ENCODE measurements at places on chromosomes 5 and 9.

DNA sequence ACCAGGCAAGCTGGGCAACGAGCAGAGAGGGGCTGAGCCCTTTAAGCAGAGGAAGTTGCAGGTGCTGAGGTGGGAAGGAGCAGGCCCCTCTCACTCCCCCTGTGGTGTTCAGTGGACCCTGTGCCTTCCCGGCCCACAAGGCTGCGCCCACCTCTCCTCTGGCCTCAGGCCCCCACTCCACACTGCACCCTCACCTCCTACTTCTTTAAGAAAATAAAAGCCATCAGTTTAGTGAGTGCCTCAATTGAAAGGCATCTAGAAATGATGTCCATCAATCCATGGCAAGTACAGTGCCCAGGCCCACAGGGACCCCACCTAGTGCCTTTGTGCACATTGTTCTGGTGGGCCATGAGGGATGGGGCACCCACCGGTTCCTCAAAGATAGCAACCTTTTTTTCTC, 158.0 kb downstream of the PAX5 start:
- DNase-seq: no peak

- DNase-seq: peak; percentile 16
Measured at GRCh38 chr5:174320051-174320450, 274.5 kb downstream of the NSG2 start.

- DNase-seq: no peak
Measured at GRCh38 chr5:139148306-139148705, 49.9 kb downstream of the SIL1 start.

- no peak for DNase-seq
Measured at GRCh38 chr9:123091459-123091858, 58.0 kb downstream of the GPR21 start.

GRCh38 chr5:53256746-53257145, 147.2 kb upstream of the MOCS2 start:
- DNase-seq: no peak

DNA sequence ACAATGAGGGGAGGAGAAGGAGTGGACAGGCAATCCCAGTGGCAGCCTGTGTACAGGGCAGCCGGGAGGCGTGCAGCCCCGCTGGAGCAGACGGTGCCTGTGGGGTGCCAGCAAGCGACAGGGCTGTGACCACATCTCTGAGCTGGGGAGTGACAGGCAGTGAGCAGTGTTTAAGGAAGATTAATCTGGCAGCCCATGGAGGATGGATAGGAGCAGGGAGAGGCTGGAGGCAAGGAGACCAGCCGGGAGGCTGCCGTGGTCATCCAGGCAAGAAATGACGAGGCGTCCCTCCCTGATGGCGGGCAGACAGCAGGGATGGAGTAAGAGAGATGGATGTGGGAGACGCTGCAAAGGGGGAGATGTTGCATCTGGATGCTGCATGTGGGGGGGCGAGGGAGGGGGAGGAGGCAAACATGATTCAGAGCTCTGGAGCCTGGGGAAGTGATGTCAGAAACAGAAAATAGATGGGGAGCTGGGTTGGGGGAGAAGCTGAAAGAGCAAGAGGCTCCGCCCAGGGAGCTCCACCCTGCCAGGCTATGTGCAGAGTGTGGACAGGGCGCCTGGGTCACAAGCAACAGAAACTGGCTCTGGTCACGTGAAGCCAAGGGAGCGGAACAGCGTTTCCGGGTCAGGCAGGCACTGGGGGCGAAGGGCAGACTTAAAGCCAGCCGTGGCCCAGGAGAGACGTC, 12.6 kb downstream of the UNC5A start:
- no peak for DNase-seq

DNA sequence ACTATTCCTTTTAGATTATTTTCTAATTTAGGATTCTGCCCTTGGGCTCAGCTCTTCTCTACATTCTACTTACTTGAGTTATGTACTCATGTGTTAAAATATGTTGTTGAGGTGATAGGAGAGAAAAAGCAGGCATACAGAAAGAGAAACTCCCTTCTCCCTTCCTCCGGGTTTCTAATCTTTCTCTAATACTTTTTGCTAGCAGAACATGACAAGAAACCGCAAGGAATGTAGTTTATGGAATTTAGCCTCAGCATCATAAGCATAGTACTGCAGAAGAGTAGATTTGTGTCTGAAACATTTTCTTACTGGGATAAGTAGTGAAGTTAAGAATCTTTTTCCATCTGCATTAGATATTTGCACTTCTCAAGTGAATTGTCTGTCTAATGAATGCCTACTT, 139.5 kb upstream of the CYLC2 start:
- DNase-seq: no peak

GRCh38 chr9:11546231-11546630, 933.4 kb upstream of the PTPRD start:
- no peak for DNase-seq

GRCh38 chr5:68071736-68072135, 143.8 kb upstream of the PIK3R1 start:
- DNase-seq: no peak

DNA sequence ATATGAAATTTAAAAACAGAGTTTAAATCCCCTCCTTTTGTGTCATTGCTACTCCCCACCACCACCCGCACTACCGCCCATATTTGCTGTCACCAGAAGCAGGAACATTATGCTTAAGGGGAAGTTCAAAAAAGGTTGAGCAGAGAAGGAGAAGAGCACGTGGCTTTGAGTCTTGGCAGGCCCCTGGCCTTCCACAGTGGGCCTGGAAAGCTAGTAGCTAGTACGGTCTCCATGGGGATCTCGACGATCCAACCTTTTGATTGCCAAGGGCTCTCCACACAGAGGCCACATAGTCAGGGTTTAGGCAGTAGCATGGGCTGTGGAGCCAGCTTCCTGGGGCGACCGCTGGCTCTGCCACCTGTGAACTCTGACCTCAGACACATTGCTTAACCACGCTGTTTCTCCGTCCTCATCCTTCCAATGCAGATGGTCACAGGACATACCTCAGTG, 90.1 kb downstream of the GOLPH3 start:
- DNase-seq: no peak

DNA sequence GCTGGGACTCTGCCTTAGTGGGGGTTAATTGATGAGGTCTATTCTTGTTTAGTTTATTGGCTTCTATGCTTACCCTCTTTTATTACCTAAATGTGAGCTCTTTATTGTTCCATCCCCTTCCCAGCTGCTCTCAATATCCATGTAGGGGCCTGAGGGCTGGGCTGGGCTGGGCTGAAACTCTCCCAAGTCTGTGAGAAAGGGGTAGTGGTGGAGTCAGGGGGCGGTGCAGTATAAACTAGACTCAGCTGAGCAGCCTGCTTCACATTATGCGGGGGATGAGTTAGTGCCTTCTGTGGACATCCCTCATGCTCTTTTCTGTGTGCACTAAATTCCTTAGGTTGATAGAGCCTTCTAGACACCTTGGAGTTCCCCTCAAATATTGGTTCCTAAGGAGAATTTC, 451.8 kb upstream of the PTGER4 start:
- peak; percentile 34 for DNase-seq

DNA sequence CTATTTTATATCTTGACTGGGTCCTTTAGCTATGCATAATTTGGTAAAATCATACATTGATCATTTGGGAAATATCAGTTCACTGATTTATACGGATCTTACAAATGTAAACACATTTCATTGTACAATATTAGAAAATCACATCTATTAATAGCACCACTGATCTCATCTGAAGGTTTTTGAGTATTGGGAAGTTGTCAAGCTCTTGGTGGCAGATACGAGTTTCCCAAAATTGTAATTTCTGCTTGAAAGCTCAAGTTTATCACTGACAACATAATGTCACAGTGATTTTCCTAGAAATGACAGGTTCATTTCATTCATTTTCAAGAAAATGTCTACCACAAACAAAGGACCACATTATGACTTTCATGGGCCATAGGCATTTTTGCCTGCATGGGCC, 3.0 kb upstream of the MACROH2A1 start:
- DNase-seq: no peak

- DNase-seq: peak; percentile 72
Measured at GRCh38 chr5:114360816-114361723, 800 bp upstream of the KCNN2 start.

- DNase-seq: no peak
Measured at GRCh38 chr9:22241024-22241423, 205.6 kb upstream of the DMRTA1 start.

DNA sequence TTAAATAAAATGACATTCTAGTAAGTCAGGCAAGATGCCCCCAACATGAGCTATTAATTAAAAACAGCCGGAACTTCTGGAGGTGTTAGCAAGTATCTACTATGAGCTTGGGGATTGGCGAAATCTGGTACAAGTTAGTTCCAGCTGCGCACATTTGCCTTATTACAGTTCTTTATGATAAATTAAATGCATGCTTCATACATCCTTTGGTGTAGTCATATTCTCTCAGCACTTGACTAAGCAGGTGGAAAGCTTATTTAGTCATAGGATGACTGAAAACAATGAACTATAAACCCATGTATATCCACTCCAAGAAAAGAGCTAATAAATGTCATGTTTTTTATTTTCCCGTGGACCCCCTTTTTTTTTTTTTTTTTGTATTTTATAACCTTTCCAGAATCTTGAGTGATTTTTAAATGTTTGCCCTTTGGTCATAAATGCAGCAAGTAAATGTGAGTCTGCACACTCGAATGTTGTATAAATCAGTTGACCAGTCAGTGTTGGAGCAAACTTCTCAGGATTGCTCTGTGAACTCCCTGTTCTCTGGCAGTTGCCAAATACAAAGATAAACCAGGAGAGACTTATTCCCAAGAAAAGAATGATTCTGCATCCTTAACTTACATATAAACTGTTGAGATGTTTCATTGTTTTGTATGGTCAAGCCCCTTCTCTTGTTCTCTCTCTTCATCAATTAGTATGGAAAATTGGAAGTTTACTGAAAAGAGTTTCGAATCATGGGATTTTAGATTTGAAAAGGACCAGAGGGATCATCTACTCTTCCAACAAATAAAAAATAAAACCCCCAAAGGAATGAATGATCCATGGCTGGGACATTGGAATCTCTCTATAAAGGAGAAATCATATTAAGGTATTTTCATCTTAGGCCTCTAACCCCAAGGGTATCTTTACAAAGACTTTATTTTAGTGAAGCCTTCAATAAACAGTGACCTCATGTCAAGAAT, 38.3 kb downstream of the PIK3R1 start:
- no peak for DNase-seq

DNA sequence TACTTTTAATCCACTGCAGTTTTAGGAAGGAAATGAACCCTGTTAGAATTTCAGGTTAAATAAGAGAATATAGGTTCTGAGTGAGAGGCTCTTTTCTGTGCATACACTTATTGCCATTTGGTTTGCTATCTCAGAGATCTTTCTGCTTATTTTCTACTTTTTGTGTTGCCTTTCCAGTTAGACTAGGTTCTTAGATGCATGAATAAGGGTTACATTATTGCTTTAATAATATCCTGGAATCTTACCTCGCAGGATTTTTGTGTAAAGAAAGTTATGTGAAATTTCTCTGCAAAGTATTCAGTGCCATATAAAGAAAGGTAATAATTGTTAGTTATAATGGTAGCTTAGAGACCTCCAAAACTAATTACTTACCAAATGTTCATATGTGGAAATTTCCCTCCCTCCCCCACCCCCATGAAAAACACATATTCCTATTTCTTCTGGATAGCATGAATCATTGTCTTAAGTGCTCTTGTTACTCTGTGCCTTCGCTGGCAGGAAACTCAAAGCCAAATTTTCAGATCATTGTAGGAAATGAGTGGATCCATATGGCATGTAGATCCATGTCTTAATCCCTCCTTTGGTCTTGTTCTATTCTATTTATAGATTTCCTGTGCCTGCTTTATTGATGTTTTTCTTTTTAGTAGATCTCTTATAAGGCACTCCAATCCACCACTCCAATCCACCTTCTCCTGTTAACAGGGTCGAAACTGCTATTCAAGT, 2.7 kb upstream of the APBA1 start:
- DNase-seq: no peak

GRCh38 chr9:113646491-113646890, 183.0 kb downstream of the RGS3 start:
- DNase-seq: no peak

GRCh38 chr9:6144947-6145346, 70.7 kb upstream of the IL33 start:
- DNase-seq: no peak

- no peak for DNase-seq
Measured at GRCh38 chr5:161442471-161442870, 104.1 kb downstream of the GABRB2 start.

DNA sequence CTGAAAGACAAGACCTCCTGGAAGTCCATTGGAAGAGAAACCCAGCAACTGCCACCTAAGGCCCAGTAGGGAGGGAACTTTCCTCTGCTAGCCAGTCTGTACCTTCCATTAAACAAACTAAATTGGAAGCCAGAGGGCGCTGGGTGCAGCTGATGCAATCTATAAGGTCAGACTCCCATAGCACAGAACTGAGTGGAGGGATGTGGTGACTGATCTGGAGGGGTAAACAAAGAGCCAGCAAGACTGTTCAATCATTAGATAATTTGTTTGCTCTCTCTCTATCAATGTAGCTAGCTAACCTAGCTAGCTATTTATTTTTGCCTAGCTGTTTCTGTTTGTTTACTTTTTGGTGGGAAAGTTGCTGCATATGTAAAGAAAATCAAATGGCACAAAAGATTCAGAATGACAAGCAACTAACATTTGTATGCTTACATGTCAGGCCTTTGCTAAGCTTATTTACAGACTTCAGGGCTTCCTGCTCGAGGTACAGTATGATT, 291.8 kb upstream of the DAB2 start:
- no peak for DNase-seq

DNA sequence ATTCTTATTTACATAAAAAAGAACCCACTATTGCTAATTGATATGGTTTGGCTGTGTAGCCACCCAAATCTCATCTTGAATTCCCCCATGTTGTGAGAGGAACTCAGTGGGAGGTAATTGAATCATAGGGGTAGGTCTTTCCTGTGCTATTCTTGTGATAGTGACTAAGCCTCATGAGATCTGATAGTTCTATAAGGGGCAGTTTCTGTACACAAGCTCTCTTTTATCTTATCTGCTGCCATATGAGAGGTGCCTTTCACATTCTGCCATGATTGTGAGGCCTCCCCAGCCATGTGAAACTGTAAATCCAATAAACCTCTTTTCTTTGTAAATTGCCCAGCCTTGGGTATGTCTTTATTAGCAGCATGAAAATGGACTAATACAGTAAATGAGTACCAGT, 58.2 kb upstream of the PRR16 start:
- DNase-seq: no peak

GRCh38 chr9:129567842-129568559, 52.9 kb downstream of the C9orf50 start:
- DNase-seq: peak; percentile 65
